CD4-positive, alpha-beta T cell treated with Interleukin-10 for 1 hour (primary cell): ENCODE measurements at places on chromosomes 7 and 10.

- no peak for DNase-seq
Measured at GRCh38 chr7:513521-514166, 6.0 kb downstream of the PDGFA start.

GRCh38 chr7:22730066-22730710 is 3.2 kb downstream of the IL6 start:
- no peak for DNase-seq

GRCh38 chr10:80122746-80123145 is 9.8 kb upstream of the PLAC9 start:
- DNase-seq = no peak

DNA sequence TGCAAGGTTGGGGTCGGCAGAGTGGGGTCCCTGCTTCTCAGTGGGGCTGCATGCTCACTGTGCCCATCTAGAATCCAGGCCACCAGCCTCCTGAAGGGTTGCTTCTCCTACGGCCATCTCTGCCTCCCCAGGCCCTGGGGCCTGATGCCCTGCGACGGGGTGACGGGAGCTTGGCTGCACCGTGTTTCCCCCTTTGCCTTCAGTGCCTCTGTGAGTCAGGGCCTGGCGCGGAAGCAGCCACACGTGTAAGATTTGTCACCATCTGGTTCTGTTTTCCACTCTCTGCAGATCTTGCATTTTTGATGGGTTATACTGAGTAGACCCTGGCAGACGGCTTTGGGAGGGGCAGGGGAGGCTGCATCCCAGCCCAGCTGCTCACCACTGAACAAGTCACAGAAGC is 7.2 kb downstream of the ADAMTS14 start:
- no peak for DNase-seq

GRCh38 chr7:70477036-70478010 is 654.6 kb upstream of the GALNT17 start:
- DNase-seq = no peak

DNA sequence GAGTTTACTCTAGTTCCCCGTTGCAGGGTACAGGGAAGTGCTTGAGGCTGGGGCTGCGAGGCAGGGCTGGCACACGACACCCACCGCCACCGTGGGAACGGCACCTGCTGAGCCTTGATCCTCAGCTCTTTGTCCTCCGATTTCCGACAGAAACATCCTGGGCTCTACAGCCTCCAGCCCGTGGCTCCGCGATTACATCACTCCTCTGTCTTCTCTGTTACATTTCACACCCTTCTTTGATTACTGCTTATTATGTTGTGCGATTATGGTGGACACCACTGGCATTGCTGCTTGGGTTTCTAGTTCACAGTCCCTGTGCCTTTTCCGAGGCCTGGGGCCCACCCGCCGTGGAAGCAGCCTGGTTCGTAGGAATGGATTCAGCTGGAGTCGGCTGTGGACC is 26.9 kb downstream of the FKBP6 start:
- DNase-seq = no peak

DNA sequence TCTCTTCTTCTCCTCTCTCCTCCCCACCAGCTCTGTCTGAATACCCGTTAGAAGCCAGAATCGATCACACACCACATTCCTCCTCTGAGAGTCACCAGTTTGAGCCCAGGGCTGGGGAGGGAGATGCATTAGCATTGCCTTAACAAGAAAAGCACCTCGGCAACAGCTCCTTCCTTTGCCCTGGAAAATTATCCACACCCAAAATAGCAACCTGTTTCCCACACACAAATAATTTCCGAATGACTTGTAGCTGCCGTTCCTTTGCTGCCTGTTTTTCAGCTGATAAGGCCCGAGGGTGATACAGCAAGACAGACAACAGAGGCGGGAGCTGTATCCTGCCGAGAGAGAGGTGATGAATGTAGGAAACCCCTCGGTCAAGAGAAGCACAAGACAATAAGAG is 91.3 kb downstream of the CPXM2 start:
- no peak for DNase-seq
